Right atrium auricular region (tissue), 2 donors: ENCODE measurements at places on chromosomes 13 and 19. TPM values are rescaled to one million over a fixed set of nuclear protein-coding genes. Genes with fewer than 3 reads are reported as not detected.

CLEC4G gene
- total RNA-seq, result 0.55 TPM

TMC4 gene
- 2.8 TPM for total RNA-seq

DCAF15 gene
- 10.6 TPM for total RNA-seq

ZNF497 gene
- total RNA-seq, result 0.56 TPM

DCLK1 gene
- total RNA-seq, result 10.1 TPM

ERICH4 gene
- total RNA-seq, result not detected
